ENCODE measurements at places on chromosomes 13 and 19.

DNA sequence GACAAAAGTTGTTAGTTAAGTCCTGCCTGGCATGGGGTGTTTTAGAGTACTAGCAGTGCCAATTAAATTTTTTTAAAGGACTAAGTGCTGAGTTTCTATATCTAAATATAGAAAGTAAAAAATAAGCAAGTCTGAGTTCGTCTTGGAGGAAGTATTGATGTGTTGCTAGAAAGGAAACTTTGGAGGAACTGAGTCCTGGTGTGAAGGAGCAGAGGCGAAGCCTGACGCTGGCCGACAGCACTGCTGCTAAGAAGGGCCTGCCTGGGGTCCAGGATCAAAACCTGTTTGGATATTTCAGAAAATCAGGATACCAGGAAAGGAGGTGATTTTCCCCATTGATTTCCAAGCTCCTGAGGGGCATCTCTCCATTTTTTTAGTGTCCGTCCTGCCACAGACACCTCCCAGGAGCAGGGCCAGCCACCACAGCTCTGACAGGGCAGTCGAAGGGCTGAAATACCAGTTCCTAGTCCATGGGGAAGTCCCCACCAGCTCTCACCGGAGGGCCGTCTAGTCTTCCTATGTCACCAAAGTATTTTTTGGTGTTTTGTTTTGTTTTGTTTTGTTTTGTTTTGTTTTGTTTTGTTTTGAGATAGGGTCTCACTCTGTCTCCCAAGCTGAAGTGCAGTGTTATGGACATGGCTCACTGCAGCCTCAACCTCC is 38.2 kb upstream of the NPAS1 start:
- no peak for DNase-seq

DNA sequence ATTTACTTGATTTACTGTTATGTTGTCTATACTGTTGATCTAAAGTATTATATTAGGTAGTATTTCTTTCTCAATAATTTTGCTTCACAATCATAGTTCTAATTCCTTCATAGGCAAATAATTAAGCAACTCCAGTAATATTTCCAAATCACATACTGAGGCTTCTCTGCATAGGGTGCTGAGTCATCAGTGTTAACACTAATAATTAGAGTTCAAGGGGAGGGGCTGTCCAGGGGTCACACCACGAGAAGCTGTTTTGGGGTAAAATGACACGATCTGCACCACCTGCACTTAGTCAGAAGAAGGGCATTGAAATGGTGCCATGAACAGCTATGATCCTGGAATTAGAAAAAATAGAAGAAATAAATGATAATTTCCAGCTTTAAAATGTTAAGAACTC is 1230.9 kb upstream of the SLC10A2 start:
- no peak for DNase-seq

DNA sequence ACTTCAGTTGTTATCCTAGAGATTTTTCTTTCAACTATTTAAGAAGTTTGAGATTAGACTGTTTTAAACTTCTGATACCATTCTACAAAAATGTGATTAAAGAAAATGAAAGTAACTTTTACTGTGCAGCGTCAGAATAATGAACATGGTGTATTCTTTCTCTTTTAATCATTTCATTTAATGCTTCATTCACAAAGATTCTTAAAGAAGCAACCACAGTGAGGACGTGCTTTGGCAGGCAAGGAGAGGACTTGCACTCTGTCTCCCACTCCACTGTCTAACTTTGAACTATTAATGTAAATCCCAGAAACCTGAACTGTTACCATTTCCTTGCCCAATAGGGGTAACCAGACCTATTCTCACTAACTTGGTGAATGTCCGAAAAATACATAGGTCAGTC is 137.0 kb downstream of the KCNRG start:
- DNase-seq: no peak

GRCh38 chr13:33205224-33205623 is 80.3 kb downstream of the STARD13 start:
- DNase-seq: no peak

Measured in stimulated activated CD8-positive, alpha-beta memory T cell treated with anti-CD3 and anti-CD28 coated beads, Interleukin-7, amount 100 ng/mL, for 48 hours (primary cell).